ENCODE measurements at places on chromosomes 2 and 18.

DNA sequence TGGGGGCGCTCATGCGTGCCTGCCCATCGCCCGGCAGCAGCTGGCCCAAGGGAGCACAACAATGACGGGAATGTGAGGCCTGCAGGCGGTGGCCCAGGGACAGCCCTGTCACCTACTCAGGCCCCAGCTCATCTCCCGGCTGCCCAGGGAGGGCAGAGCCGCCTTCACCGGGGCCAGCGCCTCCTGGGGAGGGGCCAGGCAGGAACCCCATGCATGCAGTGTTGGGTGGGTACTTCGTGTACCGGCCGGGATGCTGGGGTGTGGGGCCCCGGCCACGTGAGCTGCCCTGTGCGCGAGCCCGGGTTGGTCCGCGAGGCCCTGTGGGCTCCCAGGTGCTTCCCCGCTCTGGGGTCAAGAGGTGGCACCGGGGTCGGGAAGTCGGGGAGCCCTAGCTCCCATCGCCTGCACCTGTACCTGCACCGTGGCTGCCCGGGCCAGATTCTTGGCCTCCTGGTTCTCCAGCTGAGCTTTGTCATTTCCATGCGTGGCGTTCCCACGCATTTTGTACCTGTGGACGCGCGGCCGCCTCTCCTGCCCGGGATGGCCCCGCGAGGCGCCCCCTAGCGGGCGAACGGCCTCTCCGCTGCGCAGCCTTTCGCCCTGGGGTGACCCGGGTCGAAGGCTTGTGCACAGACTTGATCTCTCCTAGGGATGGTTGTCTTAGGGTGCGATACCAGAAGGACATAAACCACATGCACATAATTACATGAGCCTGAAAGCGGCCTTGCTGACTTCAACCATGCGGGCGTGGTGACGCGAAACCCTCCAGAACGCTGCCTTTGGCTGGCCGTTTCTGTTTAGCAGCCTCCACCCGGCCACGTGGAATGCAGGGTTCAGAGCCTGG is 950 bp downstream of the KLHL30 start:
- DNase-seq, result no peak

DNA sequence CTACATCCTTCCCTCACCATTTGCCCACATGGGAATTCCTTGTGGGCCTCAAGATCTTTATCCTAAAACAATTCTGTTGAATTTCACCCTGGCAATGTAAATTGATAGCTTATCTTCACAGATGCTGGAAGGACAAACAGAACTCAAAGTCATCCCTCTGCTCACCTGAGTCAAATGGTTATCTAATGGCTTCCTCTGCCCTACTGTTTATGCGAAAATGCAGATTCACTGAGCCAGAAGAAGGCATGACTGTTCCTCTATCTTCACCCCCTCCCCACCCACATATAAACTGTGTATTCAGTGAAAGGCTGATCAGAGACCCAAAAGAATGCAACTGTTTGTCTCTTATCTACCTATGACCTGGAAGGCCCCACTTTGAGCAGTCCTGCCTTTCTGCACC is 43.9 kb upstream of the VWA3B start:
- no peak for DNase-seq

- no peak for DNase-seq
Observed at GRCh38 chr2:168522446-168522845, 66.4 kb downstream of the CERS6 start.

DNA sequence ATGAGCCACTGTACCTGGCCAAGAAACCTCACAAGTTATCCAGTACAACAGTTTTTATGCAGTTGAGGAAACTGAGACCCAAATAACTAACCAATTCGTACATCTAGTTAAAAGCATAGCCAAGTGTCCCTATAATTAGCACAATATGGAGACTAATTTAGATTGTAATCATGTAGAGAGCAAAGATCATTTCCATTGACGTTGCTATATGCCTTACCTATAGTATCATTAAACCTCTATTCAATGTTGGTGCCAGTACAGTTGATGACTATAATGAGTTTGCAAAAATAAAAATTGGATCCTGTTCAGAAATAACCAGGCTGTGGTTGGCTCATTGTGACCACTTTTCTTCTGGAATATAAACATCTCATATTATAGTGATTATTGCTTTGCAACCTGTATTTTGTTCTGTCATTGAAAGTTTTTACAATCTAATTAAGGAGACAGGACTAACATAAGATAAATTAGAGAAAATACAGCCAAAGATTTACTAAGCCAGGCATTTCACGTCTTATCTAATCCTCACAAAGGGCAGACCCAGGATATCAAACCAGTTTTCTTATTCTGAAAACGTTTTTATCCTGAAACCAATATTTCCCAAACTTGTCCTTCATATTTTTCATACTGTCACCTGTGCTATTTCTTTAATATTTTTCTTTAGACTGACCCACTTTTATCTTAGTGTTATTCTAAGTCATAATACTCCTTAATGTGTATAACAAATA is 130.0 kb upstream of the STON1 start:
- no peak for DNase-seq

DNA sequence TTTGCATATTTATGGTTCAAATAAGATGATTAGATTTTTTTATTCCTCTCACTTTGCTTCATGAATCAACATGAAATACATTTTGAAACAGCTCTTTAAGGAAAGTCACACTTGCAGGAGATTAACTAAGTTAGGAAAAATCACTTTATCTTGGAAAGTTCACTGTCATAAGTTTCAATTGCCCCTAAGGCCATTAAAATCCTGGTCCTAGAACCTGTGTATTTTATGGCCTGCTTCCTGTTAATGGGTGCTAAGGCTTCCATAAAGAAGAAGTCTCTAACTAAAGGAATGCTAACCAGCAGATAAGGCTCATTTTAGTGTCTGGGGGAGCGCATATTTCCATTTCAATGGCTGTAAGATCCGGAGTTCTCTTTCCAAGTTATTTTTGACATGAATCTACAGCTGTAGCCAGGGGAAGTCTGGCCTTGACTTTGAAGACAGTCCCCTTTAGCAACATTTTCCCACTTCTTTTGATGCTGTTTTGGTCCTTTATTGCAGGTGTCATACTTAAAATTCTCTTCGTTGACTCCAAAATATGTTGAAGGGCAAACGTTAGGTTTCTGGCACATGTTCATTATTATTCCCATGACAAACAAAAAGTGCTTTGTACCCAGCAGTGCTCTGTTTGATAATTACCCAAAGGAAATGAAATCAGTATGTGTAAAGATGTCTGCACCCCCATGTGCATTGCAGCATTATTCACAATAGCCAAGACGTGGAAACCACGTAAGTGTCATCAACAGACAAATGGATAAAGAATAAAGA is 34.4 kb upstream of the SH3BP4 start:
- no peak for DNase-seq

DNA sequence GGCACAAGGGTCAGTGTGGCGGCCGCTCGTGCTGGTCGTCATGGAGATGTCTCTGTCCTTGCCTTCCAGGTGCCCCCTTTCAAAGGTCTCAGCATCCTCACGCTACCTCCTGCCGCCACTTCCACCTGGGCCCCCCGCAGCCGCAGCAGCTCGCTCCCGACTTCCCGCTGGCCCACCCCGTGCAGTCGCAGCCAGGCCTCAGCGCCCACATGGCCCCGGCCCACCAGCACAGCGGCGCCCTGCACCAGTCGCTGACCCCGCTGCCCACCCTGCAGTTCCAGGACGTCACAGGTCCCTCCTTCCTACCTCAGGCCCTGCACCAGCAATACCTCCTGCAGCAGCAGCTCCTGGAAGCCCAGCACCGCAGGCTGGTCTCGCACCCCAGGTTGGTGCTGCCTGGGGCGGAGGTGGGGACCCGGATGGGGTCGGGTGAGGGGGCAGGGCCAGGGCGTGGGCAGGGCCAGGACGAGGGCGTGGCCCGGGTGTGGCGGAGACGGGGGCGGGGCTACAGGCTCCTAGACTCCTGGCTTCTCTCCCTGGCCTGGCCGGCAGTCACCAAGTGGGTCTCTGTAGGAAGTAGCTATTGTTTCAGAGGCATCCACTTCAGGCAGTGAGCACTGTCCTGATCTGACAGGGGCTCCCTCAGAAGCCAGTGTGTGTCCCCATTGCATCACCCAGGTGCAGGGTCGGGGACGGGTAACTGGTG is 223.7 kb downstream of the LOXHD1 start:
- no peak for DNase-seq

DNA sequence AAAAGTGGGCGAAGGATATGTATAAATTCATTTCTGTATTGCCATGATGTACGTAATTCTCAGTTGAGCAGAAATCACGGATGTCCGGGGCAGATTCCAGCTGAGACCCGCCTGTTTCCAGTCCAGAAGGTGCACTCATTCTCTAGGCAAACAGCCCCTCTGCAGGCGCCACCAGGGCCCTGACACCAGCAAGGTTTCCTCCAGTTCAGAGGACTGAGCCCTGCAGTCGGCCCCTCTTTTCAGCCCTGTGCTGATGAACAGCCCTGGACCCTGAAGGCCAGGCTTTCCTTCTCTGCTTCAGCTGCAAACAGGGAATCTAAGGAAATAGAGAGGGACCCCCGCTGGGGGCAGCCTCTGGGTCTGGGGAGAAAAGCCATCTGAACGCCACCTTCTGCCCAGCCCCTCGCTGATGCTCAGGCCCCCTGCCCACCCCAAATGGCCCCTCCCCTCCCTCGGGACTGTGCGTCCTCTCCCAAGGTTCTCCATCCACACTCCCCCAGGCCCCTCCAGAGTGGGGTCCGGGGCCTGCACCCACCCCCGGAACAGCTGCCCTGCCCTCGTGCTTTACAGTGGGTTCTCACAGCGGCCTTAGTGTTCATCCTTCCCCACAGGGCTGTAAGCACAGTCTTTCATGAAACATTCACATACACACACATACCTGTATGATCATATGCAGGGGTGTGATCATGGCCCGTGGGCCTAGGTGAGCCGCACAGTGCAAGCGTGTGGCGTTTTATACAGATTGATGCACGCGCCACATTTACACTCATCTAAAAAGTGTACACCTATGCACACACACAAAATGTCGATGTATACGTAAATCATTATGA is 12.1 kb downstream of the COPS9 start:
- no peak for DNase-seq

DNA sequence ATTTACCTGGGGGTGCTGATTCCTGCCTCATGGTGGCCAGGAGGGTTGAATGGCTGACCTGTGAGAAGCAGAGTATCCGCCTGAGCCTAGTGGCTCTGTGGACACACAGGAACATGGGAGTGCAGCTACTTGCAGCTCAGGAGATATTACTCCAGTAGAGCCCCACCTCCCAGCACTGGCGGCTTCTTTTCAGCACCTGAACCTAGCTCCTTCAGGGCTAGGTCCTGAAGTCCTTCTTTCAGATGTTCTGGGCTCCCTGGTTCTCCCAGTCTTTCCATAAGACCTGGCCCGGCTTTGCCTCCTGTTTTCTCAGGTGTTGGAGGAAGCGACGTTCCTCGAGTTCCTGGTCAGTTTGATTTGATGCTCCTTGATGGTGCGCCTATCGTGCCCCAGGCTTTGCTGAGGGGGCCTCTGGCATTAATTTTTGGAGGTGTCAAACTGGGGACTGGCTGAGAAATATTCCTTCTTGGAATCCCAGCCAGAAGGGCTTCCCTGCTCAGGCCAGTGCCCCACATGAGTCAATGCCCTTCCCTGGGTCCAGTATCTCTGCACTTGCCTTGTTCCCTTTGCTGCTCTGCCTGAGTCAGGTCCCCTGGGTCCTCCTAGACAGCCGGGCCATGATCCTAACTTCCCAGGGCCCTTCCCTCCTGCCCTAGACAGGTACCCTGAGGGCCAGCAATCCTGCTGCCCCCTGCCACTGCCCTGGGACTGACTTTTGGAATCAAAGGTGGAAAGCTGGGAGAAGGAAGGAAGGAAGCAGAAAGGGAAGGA is 110.7 kb upstream of the HAAO start:
- DNase-seq, result no peak

DNA sequence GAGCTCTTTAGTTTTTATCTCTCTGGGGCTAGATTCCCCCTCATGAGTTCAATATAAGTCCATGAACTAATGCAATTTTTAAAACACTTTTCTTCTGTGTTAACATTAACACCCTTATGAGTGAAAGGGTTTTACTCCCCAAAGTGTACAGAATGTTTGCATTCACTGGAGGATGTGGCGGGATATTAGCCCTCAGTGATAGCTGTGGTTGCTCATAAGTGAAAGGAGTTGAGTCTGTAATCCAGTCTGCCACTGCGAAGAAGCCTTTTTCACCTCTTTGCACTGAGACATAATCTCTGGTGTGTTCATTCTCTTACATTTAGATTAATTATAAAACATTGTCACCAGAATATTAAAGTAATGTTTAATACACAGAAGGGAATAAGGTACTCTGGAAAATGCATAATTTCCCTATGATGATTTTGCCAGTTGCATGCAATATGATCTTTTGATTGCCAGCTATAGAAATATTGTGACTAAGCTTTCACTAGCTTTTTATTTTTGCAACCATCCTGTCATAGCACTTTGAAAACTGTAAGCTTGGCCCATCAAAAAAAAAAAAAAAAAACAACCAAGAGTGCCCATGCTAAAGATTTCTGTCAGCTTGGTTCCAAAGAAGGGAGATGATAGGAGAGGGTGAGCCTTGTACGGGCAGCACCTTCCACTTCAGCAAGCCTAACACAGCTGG is 113.2 kb downstream of the BCL11A start:
- no peak for DNase-seq

GRCh38 chr2:212249451-212249850 is 289.2 kb downstream of the ERBB4 start:
- DNase-seq, result no peak

DNA sequence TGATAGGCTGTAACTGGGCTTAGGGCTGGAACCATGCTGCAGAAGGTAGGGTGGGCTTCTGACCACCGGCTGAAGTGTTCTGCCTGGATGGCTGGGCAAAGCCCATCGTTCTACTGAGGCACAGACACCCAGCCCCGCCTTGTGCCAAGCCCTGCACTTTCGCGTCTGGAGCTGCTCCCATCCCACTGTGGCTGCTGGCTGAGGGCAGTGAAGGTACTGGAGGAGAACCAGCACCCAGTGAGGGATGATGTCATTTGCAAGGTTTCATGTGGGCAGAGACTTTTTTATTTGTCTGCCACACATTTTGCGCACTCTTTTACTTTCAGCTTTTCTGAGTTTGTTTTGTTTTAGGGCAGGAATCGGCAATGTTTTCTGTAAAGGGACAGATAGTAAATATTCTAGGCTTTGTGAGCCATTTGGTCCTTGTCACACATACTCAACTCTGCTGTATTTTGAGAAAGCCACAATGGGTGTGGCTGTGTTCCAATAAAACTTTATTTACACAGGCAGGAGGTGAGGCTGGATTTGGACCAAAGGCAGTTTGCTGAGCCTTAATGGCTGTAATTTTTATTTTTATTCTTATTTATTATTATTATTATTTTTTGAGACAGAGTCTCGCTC is 85.6 kb downstream of the ASB1 start:
- DNase-seq, result no peak

DNA sequence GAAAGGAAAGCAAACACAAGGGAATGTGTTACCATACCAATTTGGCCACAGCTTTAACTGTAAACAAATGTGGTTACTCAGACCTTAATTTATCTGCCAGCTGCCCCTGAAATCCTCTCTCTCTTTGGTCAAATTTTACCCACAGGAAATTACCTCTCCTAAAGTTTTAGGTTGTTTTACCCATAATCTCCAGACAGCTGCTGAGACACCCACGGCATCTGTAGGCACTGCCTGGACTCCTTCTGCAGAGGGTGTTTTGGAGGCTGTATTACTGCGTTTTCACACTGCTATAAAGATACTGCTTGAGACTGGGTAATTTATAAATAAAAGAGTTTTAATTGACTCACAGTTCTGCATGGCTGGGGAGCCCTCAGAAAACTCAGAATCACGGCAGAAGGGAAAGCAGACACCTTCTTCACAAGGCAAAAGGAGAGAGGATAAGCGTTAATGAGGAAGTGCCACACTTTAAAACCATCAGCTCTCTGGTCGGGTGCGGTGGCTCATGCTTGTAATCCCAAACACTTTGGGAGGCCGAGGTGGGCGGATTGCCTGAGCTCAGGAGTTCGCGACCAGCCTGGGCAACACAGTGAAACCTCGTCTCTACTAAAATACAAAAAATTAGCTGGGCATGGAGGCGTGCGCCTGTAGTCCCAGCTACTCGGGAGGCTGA is 677.5 kb upstream of the FSHR start:
- no peak for DNase-seq

Data from stimulated activated naive CD4-positive, alpha-beta T cell (primary cell).